ENCODE measurements at places on chromosomes 1 and 21.

- DNase-seq = no peak
These were observed 29.2 kb downstream of the INKA2 start for GRCh38 chr1:111709986-111710385.

DNA sequence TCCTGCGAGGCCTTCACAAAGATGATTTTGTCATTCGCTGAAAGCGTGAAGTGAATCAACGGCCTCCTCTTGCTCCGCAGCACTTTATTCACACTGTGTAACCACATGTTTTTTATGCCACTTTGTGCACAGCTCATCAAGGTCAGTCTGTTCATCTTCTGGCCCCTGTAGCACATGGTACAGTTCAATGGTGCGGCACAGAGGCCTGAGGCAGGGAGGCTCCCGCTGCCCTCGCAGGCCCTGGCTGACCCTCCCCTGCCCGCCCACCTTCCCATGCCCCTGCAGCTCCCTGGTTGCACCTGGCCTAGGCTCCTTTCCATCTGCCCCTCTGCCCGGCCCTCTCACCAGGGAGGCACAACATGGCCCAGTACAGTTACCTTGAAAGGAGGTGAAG, 87.5 kb downstream of the CD247 start:
- no peak for DNase-seq

DNA sequence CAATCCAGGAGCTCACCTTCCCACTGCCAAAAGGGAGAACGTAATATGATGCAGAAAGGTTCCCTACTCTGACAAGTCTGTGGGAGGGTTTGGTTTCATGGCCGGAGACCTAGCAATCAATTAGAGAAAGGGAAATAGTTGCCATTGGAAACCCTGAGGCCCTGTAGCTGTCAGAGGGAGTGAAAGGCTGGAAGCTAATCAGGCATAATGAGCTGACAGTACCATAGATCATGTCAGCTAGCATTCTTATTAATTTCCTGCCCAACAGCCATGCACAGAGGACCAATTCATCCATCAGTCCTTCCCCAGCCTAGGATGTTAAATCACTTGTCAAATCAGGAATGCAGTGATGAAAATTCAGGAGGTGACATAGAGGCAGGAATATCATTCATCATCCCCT, 527.3 kb downstream of the PLPP3 start:
- DNase-seq = no peak

- DNase-seq = no peak
These were observed 20.5 kb downstream of the PLA2G4A start for GRCh38 chr1:186849271-186849671.

DNA sequence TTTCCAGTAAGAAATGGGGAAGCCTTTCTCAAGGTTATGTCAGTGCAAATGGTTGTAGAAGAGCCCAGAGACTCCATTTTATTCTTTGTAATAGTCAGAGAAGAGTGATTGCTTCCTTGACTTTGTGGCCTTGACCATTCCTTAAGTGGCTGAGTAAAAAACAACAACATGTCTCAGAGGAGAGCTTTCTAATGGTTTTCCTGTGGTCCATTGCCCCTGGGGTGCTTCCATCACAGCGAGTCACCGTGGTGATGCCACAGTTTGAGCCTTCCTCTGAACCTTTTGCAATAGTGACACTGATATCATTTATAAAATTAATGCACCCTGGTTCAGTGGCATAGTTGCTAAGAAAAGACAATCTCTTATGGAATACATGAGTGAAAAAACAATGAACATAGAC, 38.6 kb downstream of the PAPPA2 start:
- DNase-seq = no peak

DNA sequence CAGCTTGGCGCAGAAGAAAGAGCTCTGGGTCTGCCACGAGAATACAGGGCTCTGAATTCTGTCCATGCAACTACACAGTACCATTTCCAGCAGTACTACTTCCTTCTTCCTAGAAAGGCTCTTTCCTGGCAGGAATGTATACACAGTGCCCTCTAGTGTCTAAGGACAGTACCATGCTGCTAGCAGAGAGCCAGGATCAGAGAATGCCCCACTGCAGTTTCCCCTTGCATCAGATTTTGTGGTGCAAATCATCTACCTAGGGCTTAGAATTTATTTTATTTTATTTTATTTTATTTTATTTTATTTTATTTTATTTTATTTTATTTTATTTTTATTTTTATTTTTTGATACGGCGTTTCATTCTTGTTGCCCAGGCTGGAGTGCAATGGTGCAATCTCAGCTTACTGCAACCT, 50.8 kb downstream of the PAX7 start:
- no peak for DNase-seq

DNA sequence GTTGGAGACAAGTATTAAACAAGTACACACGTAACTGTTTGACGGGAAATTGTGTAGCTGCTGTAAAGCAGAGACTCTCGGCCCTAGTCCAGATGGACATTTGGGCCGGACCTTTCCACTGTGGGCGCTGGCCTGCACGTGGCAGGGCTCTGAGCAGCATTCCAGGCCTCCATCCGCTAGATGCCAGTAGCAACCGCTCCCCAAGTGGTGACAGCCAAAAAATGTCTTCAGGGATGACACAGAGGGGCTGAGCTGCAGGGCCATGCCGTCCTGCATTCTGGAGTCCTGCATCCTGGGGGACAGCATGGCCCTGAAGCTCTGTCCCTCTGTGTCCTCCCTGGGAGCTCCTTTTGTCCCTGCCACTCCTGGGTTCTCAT, 24.8 kb downstream of the A3GALT2 start:
- DNase-seq = no peak

- DNase-seq = no peak
These were observed 18.7 kb downstream of the UMODL1 start for GRCh38 chr21:42089665-42090310.

All from stimulated activated CD4-positive, alpha-beta T cell treated with anti-CD3 and anti-CD28 coated beads, TNF-alpha, amount 100 ng/mL, for 24 hours (primary cell).